Hepatocyte (in vitro differentiated cells): ENCODE measurements at places on chromosomes 4 and X.

GRCh38 chr4:1232661-1233621 lies 16.0 kb downstream of the CTBP1 start:
- peak; percentile 66 for DNase-seq

- peak; percentile 53 for DNase-seq
Observed at GRCh38 chrX:15761564-15762191, 23.6 kb downstream of the CA5B start.

- no peak for DNase-seq
Observed at GRCh38 chr4:174236359-174236758, 47.1 kb downstream of the FBXO8 start.

DNA sequence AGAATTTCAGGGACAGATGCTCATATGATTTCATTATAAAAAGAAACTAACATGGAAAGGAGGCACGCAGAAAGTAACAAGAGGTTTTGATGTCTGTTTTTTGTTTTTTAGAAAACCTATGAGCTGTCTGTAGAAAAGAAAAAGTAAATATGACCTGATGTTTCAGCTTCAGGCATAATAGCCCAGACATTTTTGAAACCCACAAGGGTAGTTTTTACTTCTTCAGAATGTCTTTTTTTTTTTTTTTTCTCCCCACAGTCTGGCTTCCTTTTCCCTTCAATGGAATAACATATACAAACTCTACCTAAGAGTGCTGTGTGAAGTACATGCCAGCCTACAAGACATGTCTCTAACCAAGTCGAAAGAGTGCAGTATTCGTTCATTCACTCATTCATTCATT lies 18.3 kb upstream of the STX18 start:
- DNase-seq: no peak

DNA sequence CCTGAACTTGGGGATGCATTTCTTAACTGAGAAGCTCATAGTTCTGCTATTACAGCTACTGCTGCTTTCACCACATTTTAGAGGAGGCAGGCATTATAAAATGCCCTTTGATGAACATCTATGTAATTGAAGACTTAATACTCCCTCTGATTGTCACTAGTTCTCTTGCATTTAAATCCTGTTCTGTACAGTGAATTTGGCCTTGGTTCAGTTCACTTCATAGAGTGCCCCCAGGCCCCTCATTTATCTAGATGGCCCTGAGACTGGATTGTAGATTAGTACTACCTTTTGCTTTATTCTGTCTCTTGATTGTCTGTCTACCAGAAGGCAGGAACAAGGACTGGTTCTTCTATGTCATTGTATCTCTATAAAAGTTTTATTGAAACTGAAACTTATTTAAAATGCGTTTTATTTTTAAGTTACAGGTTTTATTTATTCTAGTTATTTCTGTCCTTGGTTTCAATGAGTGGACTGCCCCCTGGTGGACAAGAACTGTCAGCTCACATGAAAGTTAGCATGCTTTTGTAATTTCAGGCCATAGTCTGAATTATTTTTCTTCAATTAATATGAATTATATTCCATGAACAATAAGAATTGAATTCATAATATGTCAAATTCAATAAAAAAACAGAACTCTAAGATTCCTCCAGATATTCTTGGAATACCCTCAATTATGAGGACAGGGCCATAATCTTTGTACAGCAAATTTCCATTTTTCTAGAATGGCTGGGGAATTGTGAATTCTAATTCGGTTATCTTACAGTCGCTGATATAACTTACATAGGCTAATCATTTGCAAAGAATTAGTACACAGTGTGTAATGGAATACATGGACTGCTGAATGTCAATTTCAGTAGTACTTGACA lies 47.2 kb upstream of the TMEM33 start:
- DNase-seq: peak; percentile 71

DNA sequence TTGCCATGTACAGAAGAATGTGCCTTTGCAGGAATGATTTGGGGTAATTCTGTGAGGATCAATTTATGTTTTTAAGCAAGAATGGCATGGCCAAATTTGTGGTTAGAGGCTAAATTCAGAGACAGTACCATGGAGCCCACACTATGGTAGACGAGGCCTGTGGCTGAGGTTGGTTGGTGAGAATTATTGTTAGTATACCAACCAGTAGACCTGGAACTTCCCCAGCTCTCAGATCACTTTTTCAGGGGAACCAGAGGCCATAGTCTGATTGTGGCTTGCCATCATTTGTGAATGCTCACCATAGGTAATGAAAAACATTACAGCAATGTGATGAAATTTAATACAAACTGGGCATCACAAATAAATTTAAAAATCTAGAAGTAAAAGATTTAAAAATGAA lies 56.3 kb downstream of the SHISA3 start:
- DNase-seq: no peak

- no peak for DNase-seq
Observed at GRCh38 chr4:10079912-10080588, 36.5 kb downstream of the WDR1 start.

DNA sequence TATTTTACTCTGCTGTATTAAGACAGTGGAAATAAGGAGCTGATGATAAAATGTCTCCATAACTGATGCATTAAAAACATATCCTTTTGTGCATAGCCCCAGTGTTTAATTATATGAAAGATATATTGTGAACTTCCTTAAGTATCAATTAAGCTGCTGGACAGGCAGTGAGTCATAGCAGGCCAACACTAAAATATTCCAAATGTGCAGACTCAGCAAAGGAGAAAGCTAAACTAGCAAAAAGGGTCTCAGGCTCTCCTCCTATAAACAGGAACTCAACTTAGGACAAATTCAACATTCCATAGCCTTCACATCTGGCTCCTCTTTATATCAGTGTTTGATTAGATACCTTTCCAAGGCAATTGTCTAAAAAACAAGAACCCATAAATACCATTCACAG lies 15.6 kb downstream of the TNMD start:
- DNase-seq: no peak

DNA sequence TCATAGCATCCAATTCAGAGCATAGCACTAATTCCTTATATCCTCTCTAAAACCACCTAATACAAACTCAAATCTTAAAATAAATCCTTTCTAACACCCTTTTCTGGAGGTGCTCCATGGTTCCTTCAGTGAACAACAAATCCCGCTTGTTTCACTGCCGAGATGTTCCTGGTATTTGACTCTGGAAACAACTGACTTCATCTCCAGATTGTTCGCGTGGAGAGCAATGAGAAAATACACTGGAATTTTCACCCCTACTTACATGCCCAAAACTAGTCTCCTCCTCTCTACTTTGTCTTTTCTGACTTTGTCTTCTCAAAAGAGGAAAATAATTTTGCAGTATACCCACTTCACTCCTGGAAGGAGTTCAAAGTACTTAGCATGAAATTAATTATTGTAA lies 129.0 kb downstream of the PLS3 start:
- DNase-seq: peak; percentile 9

DNA sequence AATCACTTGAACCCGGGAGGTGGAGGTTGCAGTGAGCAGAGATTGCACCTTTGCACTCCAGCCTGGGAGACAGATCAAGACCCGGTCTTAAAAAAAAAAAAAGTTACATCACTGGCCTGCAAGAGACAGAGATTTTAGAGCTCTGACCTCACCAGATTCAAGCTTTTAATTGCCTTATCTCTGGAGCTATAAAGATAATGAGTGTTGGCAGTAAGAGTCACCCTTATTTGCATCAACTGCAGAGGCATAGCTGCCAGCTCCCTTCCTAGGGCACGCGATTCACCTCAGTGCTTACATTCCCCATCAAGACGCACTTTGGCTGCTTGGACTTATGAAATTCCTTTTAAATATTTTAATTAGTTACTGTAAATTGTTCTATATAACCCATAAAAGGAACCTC lies 12.5 kb upstream of the SPATA4 start:
- DNase-seq: peak; percentile 43

- no peak for DNase-seq
Observed at GRCh38 chrX:121283921-121284320, 236.5 kb downstream of the GLUD2 start.

DNA sequence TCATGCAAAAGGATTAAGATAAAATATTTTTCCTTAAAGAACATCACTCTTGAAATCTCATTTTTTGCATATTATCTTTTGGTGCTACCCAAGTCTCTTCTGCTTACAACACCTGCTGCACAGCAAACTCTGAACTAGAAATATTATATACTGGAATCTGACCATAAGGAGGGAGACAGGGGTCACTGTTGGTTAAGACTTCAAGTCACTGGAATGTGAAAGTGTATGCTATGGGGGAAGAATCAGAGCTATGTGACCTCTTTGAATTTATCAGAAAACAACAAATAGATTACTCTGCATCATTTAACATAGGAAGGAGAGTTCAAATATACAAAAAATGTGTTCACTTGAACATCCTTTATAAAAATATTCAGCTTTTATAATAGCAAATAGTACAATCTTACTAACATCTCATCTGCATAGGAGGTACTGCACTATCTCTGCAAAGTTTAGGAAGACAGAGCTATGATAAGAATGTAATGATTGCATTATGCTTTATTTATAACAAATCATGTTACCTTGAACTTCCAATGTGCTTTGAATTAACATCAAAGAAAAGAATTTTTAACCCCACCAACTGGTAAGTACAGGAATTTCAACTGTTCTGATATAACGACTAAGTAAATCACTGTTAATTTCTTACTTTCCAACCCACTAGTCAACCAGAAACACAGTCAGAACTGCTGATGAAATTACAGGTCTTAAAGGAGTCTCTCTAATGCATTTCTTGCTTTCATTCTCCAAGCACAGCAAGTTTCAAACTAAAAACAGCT lies 69.8 kb downstream of the ZNF827 start:
- DNase-seq: no peak

DNA sequence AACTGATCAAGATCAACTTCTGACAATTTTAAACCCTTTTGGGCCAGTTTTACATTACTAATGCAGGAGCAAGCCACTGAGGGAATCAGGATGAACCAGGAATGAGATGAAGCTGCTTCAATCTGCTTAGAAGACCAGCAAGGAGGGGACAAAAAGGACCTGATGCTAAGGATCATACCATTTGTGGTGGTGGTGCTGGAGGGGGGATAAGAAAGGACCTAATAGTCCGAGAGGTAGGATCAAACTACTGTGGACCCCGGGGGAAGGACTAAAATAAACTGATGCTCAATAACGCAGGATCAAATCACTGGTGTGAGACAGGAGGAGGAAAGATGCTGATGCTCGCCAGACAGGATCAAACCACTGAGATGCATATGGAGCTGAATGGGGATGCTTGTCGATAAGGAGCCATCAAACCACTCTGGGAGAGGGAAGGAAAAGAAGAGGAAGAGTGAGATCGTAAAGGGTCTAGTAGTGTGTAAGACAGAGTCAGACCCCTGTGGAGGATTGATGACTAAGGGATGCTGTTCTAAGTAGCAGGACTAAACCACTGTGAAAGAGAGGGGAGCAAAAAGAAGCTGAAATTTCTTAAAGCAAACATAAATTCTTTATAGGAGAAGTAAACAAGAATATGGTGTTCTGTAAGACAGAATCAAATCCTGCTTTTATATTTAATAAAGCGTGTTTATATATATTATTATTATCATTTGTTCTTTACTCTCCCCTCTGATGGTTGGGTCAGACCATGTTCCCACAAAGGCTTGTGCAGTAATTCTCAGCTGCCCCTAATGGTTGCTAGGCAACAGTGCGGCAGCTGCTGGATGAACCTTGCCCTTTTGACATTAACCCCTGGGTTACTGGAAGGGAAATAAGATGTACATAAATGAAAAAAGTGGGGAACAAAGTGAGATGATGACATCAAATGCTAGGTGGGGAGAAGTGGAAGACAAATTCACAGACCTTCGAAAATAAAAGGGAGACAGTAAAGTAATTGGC lies 432.5 kb upstream of the FGF16 start:
- DNase-seq: peak; percentile 43

GRCh38 chr4:38204339-38205035 lies 244.3 kb downstream of the PTTG2 start:
- no peak for DNase-seq

DNA sequence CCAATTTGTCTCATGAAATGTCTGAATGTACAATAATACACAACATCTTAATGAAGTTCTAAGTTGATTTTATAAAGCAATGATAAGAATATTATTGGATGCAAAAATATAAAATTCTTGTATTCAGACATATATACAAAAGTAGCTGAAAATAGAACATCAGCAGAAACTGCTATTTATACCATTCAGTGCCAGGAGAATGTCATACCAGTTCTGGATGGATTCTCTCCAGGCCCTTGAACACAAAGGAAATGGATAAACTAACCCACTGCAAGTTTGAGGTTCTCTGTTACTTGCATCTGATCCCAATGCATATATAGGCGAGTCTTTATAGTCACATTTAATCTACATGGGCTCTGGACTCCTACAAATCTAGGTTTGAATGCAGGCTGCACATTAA lies 126.3 kb upstream of the KLF3 start:
- no peak for DNase-seq

DNA sequence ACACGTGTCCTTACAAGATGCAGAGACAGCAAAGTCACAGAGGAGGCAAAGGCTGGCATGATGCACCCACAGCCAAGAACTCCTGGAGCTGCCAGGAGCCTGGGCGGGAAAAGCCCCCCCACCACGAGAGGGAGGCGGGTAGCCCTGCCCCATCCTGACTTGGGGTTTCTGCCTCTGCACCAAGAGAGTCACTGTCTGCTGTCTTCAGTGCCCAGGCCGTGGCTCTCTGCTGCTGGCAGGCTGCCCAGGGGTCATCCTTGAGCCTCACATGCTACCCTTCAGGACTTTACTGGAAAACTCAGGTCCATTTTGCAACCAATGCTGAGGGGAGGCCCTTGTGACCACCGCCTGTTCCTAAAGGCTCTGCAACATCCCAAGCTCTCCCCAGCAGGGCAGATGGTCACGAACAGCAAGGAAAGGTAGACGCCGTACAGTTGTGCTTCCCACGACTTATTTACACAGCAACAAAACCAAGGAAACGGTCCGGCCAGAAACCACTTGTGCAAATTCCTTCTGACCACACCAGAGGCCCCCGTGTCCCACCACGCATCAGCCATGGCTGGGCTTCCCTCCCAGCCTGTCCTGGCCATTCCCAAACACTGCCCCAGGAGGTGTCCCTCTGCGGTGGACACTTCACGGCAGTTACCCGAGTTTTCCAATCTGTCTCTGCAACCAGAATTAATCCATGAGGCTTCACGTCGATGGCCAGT lies 56.9 kb downstream of the ACOX3 start:
- DNase-seq: no peak

DNA sequence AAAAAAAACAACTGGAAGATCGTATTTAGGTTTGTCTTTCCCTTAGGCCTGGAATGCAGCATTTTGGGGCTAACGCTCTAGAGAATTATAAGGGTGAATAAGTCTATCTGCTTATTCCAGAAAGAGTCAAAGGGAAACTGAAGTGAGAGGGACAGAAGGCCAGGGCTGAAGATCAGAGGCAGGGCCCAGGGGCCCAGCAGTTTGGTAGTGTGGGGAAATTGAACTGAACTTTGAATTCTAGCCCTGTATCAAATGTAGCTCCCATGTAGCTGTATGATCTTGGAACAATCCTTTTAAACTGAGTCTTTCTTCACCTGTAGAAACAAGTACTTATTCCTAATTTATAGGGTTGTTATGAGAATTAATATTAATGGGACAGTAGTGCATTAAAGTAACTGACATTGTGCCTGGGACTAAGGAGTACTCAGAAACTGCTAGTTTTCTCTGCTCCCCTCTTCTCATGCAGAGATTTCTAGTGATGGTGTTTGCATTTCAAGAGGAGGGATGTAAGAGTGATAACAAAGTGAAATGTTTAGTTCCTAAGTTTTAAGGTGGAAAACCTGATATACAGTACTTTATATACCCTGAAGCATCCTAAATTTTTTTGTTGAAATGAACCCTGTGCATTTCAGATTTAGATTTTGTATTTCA lies 30.4 kb downstream of the STOX2 start:
- DNase-seq: no peak

GRCh38 chr4:100302061-100303026 lies 112.1 kb upstream of the DDIT4L start:
- no peak for DNase-seq
